Natural killer cell (primary cell): ENCODE measurements at places on chromosomes 5 and 9. TPM values are rescaled to one million over a fixed set of nuclear protein-coding genes. Genes with fewer than 3 reads are reported as not detected.
A peak's percentile ranks its signal among the peaks of the same experiment; 100 is the strongest.

- no peak for DNase-seq
Measured at GRCh38 chr5:142544071-142544753, 141.7 kb downstream of the FGF1 start.

DNA sequence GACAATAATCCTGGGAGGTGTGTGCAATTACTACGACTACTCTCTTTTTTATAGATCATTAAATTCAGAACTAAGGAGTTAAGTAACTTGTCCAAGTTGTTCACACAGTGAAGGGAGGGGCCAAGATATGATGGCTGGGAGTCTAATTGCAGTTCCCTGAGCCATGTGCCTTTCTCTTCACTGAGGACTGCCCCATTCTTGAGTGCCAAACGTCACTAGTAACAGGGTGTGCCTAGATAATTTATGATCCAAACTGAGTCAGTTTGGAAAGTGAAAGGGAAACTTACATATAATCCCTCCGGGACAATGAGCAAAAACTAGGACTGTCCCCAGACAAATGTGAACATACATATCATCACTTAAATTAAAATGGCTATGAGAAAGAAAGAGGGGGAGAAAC lies 20.2 kb downstream of the IL7R start:
- no peak for DNase-seq

DNA sequence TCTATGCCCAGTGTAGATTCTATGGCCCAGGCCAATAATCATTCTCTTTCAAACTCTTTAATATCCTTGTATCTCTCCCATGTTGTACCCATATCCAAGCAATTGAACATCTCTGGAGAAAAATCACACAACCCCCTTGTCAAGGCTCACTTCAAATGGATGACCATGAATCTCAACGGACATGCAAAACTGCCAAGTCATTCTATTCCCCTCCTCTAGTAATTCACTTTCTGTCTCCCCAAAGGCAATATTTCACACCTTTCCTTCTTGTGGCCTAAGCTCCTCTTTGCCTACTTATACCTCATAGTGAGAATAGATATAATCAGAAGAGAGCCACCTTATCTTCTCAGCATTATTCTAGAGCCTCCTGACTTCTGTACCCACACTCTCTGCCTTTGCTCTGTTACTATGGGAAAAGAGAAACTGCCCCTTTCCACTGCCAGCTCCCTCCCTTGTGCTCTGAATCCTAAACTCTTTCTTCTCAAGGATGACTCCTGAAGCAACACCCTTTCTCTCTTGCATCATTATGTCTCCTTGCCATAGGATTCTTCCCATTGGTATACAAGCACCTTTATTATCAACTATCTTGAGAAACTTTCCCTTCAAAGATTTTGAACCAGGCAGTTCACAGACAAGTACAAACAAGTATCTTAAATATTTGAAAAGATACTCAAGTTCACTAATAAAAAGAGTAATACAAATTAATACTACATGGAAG lies 66.1 kb downstream of the RPS23 start:
- DNase-seq: no peak

GRCh38 chr5:38463634-38464521 lies 92.6 kb downstream of the LIFR start:
- no peak for DNase-seq

DNA sequence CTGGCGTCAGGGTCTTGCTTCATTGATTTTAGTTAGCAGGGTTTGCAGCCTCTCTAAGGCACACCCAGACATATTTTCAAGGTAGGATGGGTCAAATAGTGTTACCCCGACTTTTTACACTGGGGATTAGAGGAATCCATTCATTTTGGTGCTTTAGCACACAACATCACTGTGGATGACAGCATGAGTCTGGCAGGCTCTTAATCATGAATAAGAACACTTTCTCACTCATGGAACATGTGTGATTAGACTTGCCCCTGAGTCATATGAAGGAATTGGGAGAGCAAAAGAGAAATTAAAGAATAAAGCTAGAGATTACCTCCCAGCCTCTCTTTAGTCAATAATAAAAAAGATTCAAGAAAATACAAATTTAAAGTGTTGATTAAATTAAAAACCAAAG lies 175.6 kb downstream of the SEMA5A start:
- no peak for DNase-seq

REEP2 gene
- 0.79 TPM for total RNA-seq

- DNase-seq: no peak
Measured at GRCh38 chr5:179438011-179438441, 92.8 kb upstream of the ADAMTS2 start.

DNA sequence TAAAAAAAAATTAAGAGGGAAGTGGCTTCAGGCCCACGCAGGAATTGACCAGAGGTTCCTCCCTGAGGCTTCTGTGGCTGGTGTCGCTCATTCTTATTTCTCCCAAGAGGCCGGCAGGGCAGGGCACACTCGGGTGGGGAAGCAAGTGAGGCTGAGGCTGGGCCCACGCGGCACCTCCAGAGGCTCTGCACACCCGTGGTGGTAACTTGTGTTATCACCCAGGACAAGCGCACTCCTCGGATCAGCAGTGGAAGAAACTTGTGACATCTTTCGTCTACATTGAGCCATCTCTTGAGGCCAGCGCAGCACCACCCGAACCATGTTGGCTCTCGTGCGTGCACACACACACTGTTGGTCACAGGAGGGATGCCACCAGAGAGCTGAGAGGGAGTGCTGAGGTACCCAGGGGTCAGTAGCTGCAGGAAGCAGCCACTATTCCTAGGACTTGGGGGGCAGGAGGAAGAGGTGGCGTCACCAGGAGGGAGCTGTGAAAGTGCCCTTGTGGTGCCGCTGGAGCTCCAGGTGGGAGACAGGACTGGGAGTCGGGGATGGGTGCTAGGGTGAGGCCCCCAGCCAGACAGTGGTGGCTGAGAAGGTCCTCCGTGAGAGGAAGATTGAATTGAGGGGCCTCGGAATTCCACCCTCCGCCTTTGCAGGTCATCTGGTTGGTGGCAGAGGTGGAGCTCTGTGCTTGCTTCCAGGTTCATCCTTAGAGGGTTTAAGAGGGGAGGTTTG lies 6.4 kb downstream of the NDUFS6 start:
- DNase-seq: no peak

BRD8 gene
- total RNA-seq: 36.5 TPM

DNA sequence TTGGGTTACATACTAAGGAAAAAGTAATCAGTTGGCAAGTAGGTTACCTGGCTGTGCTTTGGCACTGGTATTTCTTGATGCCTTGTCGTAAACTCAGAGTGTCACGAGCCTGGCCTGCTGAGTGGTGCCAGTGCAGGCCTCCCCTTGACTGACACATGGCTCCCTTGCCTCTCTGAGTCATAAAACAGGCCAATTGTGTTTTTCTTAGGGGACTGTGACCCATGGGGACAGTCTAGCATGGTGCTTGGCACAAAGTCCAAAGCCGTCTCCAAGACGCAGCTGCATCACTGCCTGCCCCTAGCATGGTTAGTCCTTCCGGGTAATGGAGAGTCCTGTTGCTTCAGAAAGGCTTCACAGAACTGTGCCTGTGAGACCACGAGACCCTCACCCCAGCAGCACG lies 132.5 kb downstream of the MVB12B start:
- no peak for DNase-seq

GRCh38 chr5:42930934-42931333 lies 109.2 kb downstream of the ANXA2R start:
- no peak for DNase-seq

- DNase-seq: no peak
Measured at GRCh38 chr5:2896371-2897275, 145.1 kb upstream of the IRX2 start.

GRCh38 chr5:108369167-108369566 lies 12.7 kb downstream of the FBXL17 start:
- DNase-seq: no peak

DNA sequence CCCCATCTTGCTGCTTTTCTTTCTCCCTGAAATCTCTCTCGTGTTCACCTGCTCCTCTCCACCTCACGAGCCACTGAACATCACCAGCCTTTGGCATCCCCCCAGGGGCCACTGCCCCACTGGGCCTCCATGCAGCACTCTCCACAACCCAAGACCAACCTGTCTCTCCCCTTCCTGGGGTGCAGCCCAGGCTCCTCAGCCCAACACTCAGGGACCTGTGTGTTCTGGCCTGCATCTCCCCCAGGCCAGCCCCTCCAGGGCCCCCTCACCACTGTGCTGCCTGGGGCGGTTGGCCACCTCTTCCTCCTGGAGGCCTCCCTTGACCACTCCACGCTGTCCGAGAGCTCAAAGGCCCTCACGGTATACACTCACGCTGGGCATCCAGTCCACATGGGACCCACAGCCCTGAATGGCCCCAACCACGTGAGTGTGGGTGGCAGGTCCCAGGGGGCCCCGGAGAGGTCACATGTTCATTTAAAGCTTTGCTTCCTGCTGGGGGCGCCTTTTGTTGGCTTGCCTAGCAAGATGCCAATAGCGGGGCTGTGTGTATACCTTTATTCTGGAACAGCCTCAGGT lies 453 bp upstream of the DOK3 start:
- no peak for DNase-seq

TIMD4 gene
- 3.0 TPM for total RNA-seq

DNA sequence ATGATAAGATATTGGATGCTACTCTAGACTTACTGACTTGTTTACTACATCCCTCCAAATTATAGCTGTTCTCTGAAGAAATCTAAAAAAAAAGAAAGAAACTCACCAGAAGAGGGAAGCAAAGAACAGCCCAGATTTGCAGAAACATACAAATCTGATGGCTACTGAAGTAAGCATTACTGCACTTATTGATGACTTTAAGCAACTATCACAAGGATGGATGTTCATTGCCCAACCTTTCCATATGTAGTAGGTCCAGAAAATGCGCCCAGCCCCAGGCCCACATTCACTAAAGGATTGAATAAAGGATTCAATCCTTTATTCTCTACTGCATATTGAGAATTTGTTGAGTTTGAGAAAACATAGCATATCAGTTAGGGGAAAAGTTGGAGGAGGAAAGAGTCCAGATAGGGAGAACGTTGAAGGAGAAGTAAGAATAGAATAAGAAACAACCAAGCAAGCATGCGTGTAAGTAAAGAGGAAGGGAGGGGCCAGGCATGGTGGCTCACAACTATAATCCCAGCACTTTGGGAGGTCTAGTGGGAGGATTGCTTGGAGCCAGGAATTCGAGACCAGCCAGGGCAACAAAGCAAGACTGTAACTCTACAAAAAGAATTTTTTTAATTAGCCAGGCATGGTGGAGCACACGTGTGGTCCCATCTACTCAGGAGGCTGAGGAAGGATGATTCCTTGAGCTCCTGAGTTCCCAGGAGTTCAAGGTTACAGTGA lies 33.8 kb upstream of the DTWD2 start:
- no peak for DNase-seq

- no peak for DNase-seq
Measured at GRCh38 chr5:172572440-172572839, 68.6 kb upstream of the NEURL1B start.

DNA sequence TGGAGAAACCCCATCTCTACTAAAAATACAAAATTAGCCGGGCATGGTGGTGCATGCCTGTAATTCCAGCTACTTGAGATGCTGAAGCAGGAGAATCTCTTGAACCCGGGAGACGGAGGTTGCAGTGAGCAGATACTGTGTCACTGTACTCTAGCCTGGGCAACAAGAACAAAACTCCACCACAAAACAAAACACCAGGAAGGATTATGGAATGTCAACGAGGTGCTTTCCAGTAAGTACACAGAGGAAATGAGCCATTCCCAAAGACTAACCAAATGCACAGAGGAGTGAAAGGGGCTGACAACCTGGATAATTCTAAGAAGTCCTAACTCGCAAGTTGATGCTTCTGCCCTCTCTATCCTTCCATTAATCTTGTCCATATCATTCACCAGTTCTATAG lies 126.1 kb upstream of the RETREG1 start:
- no peak for DNase-seq

GRCh38 chr5:23089286-23089685 lies 236.1 kb upstream of the CDH12 start:
- no peak for DNase-seq

OR1Q1 gene
- not detected for total RNA-seq

DNA sequence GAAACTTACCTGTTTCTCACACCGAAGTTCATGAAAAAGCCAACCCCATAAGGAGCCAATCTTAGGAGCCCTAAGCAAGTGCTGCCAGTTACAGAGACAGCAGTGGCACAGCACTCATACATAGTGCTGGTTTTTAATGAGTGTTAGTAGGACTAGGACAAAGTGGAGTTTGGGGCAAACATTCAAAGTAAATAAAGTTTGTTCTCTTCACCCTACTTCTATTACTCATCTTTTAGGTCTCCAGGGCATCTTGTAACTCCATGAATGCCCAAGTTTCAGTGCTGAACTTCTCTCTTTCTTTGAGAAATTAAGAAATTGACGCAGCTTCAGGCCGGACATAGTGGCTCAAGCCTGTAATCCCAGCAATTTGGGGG lies 584.7 kb downstream of the EBF1 start:
- DNase-seq: no peak

- DNase-seq: no peak
Measured at GRCh38 chr9:82991671-82992070, 71.3 kb downstream of the RASEF start.

DNA sequence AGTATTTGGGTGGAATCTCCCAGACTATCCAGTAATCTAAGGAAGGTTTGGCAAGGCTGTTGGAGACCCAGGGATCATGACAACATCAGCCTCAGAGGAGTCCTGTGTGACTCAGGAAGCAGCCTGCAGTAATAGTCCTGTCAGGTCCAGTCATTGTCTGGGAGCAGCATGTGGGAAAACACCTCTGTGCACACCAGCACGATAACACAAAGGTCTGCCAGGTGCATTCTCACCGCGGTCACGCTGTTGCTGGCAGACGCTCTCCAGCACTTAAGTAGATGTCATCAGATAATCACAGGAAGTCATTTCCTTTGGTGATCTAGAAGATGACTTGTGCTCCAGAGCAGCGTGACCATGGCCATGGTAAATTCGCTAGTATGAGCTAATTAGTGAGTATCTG lies 99.2 kb upstream of the IQGAP2 start:
- peak; percentile 35 for DNase-seq

DNA sequence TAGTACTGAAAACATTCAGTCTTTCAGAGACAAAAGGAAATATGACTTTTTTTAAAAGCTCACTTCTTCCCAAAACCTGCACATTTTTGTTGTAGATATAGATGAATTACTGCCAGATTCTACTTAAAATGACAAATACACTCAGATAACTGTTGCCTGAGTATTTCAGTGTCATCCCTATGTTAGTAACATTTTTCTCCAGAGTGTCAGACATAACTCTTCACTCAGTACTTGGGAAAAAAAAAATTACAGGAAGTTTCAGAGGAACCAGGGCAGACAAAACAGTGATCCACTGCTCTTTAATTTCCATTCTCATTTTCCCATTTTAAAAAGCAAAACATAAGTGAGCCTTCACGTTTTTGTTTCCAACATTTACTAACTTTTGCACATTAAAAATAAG lies 79.3 kb upstream of the ITGA1 start:
- no peak for DNase-seq
